ENCODE measurements at places on chromosomes 6 and 20. TPM values are rescaled to one million over a fixed set of nuclear protein-coding genes. Genes with fewer than 3 reads are reported as not detected.

GRCh38 chr6:108359901-108360882, 65.3 kb downstream of the AFG1L start:
- no peak for DNase-seq

DNA sequence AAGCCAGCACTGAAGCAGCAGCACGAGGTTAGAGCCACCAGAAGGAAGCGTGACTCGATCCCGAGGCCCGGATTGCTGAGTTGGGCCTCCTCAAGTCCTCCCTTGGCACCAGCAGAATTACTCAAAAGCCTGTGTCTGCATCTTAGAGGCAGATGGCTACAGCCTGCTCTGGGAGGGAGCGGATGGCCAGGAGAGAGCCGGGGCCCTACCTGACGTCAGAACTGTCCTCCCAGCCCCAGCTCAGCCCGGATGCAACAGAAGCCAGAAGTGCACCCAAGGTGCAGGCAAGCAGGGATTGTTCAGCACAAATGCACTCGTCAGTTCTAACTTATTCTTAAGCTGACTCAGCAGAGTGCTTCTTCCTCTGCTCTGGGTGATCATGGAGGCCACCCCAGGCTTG, 155.5 kb upstream of the RPS6KA2 start:
- no peak for DNase-seq

DNA sequence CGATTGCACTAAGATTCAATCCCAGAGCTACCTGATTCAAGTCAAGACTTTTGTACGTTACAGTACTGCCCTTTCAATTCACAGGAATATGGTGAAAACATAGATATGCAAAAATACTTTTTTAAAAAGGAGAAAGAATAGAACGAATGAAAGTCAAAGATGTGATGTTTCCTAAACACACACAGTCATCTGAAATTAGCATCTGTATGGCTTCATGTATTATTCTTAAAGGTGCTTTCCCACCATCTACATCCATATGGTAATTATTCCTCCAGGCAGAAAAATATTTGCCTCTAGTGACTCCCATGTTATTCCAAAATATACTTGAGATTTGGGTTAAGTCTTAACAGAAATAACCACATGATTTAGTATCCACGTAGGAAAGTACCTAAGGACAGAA, 115.5 kb upstream of the LAMP5 start:
- no peak for DNase-seq

DNA sequence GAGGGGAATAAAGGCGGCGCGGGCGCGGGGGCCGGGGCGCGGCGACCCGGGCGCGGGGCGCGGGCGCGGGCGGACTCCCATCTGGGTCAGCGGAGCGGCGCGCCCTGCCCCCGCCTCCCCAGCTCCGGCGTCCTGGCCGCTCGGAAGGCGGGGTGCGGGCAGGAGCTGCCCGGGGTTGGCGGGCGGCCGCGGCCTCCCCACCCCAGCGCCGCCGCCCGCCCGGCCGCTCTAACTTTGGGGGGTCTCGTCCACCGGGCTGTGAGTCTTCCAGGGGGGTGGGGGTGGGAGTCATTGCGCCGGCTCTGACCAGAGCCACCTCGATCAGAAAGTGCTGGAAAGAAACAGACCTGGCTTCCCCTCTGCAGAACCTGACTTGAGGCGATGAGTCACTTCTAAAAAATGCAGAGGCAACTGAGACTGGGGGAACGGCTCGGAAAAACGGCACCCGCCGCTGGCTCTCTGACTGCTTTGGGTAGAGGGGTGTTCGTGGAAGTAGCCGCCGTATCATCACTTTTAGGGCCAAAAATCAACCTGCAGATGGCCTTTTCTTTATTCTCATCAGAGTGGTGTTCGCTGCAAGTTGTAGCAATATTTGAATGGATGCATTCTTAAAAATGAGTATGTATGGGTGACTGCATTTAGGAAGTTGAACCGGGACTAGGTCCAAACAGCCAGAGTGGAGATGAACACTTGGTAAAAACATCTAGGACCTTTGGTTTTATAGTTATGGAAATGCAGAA, 667 bp downstream of the CAP2 start:
- DNase-seq, result no peak

LRRC73 gene
- total RNA-seq, result 0.12 TPM

All from activated naive CD4-positive, alpha-beta T cell treated with anti-CD3 and anti-CD28 coated beads, Interleukin-2, amount 50 U/mL, for 72 hours (primary cell).